ENCODE measurements at places on chromosomes 3 and 15.

GRCh38 chr15:58957101-58957973 is 23.9 kb upstream of the SLTM start:
- DNase-seq: peak; percentile 30

DNA sequence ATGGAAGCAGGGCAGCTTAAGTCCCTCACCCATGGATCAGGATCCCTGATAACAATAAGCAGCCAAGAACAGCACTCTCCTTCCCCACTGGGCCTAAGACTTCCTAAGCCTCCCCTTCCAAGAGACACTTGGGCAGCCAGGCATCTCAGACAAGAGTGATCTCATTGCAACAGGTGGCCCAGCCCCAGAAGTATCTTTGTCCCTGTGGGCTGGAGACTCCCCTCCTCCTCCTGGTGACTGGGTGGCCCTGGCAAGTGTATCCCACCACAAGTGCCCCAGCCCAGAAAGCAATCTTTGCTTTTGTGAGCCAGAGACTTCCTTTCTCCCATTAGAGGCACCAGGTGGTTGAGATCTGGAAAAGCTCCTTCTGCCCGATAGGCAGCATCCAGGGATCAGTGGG is 40.7 kb upstream of the POMGNT2 start:
- DNase-seq: no peak

DNA sequence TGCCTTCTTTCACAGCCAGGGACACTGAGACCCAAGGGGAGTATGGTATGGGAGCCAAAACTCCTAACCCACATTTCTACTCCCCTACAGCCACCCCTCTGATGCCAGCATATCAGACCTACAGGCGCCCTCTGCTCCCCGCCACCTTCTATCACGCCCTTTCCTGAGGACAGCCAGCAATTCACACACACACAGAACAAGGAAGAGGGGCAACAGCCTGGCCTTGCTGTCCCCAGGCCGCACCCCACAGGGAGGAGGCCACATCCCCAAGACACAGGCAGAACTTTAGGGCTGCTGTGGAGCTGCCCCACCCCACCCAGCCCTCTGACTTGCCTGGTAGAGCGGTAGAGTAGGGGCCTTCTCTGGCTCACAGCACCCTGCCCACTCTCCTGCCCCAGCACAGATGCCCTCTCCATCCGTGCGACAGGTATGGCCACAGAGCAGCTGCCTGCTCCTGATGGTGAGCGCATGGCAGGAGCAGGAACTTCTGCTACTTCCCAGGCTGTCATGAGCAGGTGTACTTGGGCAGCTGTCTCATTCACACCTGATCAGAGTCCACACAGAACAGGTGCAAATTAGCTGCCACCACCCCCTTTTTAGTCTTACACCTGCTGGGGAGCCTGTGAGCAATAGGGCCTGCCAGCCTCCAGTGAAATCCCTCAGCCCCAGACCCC is 33.4 kb downstream of the CCDC33 start:
- DNase-seq: no peak

GRCh38 chr15:60793656-60794055 is 314.7 kb upstream of the ICE2 start:
- no peak for DNase-seq

- no peak for DNase-seq
Measured at GRCh38 chr3:186060222-186060621, 48.7 kb downstream of the ETV5 start.

DNA sequence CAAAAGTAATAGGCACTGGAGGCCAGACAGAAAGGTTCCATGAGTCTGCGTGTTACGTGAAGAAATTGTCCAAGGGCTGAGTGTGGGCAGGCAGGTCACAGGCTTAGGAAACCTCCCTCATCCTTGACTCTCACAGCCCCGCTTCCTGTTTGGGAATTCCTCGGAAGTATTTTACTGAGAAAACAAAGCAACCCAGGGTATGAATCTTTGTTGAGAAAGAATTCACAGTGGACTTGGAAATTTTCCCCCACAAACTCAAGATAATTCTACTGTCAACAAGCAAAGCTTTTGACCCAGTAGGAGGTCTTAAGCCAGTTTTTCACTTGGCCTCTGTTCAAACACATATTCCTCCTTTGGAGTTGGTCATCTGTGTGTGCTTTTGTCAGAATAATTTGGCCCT is 377.1 kb upstream of the TPM1 start:
- DNase-seq: no peak

DNA sequence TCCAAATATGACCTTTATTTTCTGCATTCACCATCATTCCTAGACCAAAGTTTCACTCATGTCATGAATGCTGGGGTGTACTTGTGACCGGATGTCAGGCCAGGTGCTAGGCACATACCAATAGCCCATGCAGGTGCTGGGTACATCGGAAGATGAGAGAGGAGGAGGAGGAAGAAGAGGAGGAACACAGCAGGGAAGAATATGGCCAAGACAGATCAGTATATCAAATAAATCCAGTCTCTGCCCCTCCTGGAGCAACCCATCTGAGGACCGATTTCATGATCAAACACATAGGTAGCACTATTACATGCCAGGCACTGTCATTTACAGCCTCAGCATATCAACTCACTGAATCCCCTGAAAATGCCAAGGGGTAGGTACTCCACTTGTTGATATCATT is 3.0 kb upstream of the WNT7A start:
- no peak for DNase-seq

- no peak for DNase-seq
Measured at GRCh38 chr3:125002414-125003368, 53.1 kb downstream of the HEG1 start.

- no peak for DNase-seq
Measured at GRCh38 chr3:27633224-27633545, 88.9 kb downstream of the EOMES start.

DNA sequence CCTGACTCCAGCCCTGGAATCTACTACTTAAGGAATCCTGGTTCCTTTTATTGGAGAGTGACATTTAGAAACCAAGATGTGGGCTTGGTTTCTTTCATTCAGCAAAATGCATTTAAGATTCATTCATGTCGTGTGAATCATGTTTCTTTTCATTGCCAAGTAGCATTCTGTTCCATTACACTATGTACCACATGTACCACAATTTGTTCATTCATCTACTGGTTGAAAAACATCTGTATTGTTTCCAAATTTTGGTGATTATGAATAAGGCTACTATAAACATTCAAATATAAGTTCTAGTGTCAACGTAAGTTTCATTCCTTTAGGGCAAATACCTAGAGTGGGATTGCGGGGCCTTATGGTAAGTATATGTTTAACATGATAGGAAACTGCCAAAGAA is 264.2 kb downstream of the VPS13C start:
- DNase-seq: no peak

DNA sequence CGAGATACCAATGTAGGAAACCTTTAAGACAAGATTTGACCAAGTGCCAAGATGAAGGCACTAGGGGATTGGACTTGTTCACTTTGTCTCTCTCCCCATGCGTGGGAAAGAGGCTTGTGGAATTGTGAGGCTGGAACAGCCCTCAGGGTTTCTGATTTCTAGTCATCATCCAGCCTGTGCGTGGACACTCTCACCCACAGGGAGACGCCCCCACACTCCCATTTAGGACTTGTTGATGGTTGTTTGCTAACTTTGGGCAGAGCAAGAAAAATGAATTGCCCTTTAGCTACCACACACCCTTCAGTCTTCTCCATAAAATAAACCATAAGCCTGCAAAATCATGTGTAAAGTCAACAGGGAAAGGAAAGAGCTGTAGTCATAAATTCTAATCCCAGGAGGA is 18.4 kb downstream of the ACKR2 start:
- no peak for DNase-seq

- no peak for DNase-seq
Measured at GRCh38 chr3:13420045-13420830, at the start of gene NUP210. TSS of gene NUP210 (minus strand) at chr3:13420322. CDS start at chr3:13420226, 96 bp downstream.

DNA sequence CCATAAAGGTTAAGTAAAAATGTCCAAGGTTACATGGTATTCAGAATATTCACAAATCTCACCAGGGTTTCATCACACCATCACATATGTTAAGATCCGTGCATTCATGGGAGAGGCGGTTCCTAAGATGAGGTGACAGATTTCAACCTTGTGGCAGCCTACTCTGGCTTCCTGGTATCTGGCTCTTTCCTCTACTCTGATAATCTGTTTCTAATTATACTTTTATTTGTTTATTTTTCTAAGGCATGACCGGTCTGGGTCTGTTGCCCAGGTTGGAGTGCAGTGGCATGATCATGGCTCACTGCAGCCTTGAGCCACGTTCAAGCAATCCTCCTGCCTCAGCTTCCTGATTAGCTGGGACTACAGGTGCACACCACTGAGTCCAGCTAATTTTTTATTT is 34.4 kb downstream of the RAF1 start:
- no peak for DNase-seq

- DNase-seq: no peak
Measured at GRCh38 chr3:179710079-179710478, 57.2 kb downstream of the USP13 start.

DNA sequence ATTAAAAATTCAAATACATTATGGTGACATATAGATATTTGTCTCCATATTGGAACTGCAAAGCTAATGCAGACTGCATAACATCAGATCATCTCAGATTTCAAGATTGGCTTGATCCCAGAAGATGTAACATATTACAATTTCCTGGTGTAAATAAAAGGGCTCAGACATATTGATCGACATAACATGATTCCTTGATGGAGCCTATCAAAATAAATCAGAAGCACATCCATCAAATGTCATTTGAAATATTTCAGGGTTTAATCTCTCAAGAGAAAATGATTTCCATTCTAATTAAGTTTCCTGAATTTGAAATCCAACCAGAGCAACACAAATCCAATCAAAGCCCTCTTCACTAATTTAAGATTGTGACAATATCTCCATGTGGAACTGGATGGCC is 75.1 kb upstream of the UNC13C start:
- DNase-seq: no peak

GRCh38 chr15:95616306-95616705 is 714.2 kb upstream of the NR2F2 start:
- no peak for DNase-seq

GRCh38 chr3:48065035-48065434 is 48.8 kb upstream of the MAP4 start:
- DNase-seq: no peak

- DNase-seq: no peak
Measured at GRCh38 chr3:48630407-48630806, 4.9 kb downstream of the SLC26A6 start.

DNA sequence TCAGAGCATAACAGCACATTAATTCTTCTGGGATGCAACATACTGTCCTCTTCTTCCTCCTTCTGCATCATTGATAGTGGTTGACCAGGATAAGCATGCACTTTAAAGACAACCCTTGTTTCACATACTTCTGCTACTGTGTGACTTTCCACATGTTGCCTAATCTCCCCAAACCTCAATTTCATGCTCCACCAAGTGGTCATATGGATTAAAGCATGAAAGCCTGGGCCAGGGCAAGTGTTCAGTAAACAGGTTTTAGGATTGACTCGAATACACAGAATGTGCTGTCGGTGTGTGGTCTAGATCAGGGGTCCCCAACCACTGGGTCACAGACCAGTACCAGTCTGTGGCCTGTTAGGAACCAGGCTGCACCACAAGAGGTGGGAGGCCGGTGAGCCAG is 22.5 kb upstream of the BFSP2 start:
- no peak for DNase-seq

- no peak for DNase-seq
Measured at GRCh38 chr3:51544011-51544775, 5.7 kb downstream of the RAD54L2 start.

DNA sequence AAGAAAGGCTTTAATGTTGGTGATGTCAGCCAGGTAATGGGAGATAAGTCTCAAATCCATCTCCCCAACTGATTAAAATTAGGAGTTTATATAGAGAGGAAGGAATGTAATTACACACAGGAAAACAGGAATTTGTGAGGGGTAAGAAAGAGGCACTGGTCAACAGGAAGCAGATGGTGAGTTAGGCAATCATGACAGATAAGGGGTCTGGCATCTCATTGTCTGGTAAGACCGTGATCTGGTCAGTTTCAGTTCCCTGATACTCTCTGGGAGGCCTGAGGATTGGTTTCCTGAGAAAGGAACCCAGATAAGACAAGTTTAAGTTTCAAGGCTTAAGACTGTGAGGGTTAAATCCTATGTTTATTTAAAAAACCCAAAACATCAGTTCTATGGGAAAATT is 414.7 kb upstream of the ARRDC4 start:
- no peak for DNase-seq

GRCh38 chr3:127884041-127884440 is 31.0 kb upstream of the KBTBD12 start:
- no peak for DNase-seq

GRCh38 chr15:66758844-66759243 is 56.8 kb downstream of the SMAD6 start:
- DNase-seq: no peak

DNA sequence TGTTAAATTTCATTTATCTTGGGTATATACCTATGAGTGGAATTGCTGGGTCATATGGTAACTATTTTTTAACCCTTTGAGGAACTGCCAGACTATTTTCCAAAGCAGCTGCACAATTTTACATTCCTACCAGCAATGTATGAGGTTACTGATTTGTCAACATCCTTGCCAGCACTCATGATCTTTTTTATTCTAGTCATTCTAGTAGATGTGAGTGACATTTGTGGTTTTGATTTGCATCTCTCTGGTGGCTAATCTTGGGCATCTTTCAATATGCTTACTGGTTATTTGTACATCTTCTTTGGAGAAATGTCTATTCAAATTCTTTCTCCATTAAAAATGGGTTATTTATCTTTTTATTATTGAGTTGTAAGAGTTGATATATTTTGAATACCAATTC is 21.3 kb upstream of the LRRC58 start:
- DNase-seq: no peak

- DNase-seq: no peak
Measured at GRCh38 chr3:155771126-155771525, 26.3 kb upstream of the PLCH1 start.

GRCh38 chr15:63238796-63239195 is 38.6 kb upstream of the APH1B start:
- no peak for DNase-seq

DNA sequence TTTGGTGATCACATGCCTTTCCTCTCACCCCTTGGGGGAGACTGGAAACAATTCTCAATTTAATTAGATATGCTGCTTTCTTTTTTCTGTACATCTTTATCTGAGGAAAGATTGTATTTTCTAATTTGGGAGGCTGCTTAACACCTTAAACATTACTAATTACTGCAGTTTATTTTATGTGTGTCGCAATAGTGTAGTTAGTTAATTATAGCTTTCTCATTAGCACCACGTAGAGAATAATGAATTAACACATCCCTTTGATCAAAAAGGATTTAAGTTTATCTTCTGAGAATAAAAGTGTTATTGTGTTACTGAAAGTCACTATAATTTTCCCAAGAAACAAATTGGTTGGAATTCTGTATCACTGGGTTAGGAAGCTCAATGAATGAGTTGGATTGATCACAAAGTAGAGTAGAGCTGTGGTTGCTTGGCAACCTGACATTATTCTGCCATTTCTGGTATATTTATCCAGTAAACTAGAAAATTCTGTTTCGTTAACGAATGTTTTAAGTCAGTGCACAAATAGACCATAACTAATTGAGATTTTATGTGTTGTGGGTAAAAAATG is 4.3 kb downstream of the CHL1 start:
- DNase-seq: no peak

GRCh38 chr3:170128977-170129431 is 52.5 kb downstream of the PHC3 start:
- DNase-seq: no peak
